ENCODE measurements at places on chromosomes 7 and 10.

DNA sequence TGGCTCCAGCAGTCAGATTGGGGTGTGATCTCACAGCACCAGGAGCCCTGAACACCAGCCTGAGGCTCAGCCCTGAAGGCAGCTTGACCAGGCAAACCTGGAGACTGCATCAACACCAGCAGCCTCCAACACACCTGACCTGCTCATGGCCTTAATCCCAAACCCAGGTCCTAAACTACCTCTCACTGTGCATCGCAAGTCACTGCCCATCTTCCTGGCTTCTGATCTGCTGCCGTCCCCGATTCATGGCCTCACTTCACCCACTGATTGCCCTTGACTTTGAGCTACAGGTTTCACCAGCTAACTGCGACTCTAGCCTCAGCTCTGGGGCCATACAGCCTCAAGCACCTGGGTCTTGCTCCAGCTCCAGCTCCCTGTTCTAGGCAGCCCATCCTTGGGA lies 49.1 kb downstream of the PARP12 start:
- no peak for DNase-seq

DNA sequence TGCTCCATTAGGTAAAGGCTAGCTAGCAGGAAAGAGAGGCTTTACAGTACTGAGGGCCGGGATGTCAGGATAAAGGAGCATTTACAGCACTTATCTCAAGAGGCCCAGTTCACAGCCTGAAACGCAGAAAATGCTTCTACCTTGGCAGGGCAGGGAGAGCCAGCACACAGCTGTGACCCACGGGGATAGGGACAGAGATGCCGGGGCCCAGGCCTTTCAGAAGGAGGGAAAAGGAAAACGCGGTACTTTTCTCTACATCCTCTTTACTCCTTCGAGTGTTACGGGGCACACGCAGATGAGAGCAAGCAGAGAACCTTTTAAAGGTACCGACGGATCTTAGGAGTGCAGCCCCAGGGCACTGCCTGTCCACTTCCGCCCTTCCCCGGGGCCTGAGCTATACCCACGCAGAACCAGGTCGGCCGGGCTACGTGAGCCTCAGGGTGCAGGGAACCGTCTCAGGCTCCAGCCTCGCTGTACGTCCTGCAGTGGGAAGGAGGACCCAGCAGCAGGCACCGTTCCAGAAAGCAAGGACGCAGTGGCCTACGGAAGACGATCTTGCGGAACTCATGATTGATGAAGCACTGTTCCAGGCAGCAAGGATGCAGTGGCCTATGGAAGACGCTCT lies 232.3 kb downstream of the ELFN1 start:
- DNase-seq = no peak

DNA sequence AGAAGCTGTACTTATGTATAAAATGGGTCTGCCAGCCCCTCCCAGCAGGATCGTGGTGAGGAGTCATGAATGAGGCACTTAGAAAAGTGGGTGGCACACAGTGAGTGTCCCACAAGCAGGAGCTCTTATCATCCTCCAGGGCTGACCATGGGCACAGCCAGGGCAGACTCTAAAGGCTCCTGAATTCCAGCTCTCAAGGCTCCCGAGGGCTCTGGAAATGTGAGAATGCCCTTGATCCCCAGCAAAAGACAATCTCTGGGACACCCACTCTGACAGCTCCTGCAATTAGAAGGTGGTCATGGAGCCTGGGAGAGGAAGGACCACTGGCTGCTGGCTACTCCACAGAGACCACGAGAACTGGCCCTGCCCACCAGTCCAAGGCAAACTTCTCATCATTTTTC lies 1.6 kb downstream of the VSTM4 start:
- no peak for DNase-seq

- DNase-seq = no peak
Observed at GRCh38 chr7:89837515-89837914, 316.8 kb upstream of the STEAP1 start.

DNA sequence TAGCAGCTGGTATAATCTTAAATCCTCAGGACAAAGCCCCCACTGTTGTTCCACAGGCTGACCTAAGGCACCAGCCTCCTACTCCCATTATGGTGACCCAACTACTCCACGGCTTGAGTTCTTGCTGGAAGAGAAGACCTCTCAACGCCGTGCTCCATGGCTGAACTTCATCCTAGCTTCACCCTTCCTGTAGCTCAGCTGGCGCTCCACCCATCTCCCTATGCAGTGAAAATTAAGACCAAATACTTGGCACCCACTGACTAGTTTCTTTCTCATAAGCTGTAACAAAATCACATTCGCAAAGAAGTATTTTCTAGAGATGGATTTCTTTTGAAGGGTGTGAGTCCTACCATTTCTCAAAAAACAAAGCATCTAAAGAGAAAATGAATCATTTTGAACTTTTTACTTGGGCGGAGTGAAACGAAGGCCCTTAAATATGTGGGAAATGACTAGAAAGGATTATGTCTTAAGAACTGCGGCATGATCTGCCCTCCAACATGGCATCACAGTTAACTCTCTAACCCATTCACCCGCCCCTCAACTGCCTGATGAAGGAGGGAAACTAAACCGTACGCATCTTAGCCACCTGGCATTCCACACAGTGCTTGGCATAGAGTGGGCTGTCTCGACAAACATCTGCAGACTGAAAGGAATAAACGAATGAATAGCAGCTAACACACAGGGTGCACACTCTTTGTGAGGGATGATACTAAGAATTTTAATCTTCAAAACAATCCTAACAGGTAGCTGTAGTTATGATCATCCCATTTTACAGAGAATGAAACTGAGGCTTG lies 32.7 kb downstream of the GFRA1 start:
- no peak for DNase-seq

- peak; percentile 61 for DNase-seq
Observed at GRCh38 chr10:13712476-13712836, 125.7 kb downstream of the PRPF18 start.

GRCh38 chr10:132248455-132249225 lies 59.1 kb downstream of the STK32C start:
- peak; percentile 70 for DNase-seq

- DNase-seq = peak; percentile 33
Observed at GRCh38 chr10:63267414-63268148, 134.5 kb downstream of the NRBF2 start.

GRCh38 chr10:45374350-45375052 lies 485 bp downstream of the ALOX5 start:
- DNase-seq = no peak

DNA sequence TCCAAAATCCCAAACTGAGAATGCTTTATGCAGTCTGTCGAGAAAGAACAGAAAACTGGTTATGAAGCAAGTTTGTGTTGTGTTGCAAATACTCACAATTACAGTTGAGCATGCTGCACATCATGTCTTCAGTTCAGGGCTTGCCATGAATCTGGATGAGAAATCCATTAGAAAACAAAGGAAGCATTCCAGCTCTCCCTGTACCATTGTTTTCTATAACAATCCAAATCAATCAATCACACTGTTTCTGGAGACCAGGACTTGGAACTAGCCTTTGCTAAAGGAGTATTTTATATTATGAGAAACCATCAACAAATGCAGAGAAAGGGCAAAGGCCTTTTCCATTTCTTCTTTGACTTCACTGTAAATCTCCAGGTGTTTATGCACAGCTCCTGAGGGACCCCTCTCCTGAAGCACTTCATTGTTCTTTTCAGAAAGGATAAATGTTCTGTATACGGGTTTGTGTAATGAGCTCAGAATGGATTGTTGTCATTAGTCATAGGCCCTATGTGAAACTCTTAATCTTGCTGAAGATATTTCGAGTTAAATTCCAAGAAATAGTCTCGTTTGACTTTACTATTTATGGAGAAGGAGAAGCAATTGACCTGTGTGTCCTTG lies 364.7 kb upstream of the POM121L12 start:
- no peak for DNase-seq

GRCh38 chr7:31962246-31962645 lies 108.0 kb downstream of the PDE1C start:
- DNase-seq = no peak

DNA sequence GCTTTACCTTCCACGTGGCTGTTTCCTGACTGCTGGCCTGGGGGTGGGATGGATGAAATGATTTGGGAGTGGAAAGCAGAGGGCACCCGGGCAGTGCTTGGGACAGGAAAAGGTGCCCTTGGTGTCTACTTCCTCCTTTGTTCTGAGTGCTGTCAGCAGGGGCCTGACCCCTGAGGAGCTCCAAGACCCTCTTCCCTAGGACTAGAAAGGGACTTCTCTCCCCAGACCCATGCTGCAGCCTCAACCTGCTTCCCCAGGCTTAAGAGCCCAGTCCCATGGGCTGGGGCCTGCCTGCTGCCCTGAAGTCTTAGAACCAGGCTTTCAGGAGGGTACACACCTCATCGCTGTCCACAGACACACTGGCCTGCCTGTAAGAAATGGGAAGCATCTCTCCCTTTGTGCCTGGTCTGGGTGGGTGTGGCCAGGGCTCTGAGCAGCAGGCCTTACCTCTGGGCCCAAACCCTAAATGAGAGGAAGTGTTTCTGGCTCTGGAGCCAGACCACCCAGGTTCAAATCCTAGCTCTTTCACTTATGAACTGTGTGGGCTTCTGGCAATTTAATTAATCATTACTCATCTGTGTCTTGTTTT lies 12.9 kb downstream of the CDH23 start:
- no peak for DNase-seq

- DNase-seq = no peak
Observed at GRCh38 chr10:104734433-104734832, 93.3 kb downstream of the SORCS3 start.

GRCh38 chr7:21773326-21773725 lies 172.4 kb downstream of the CDCA7L start:
- no peak for DNase-seq

GRCh38 chr10:94251568-94251967 lies 111.2 kb downstream of the NOC3L start:
- no peak for DNase-seq

GRCh38 chr7:150797661-150798060 lies 2.5 kb downstream of the TMEM176B start:
- DNase-seq = no peak

DNA sequence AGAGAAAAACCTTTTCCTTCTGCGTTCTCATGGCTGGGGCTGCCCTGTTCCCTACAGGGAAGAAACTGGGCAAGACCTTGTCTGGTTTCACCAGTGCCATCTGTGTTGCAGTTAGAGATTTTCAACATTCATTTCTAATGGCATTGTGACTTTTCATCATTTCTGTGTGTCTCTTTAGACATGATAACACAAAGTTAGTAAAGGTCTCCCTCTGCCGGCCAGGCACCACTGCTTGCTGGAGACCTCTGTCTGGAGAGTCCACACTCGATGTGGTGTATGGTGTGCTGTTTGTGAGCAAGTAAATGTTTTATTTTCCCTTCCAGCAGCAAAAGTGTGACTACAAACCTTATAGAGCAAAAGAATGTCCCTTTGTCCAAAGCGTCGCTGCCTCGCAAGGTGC lies 213.5 kb downstream of the PAXIP1 start:
- DNase-seq = no peak

GRCh38 chr10:99852481-99853213 lies 70.2 kb downstream of the ABCC2 start:
- no peak for DNase-seq

- DNase-seq = peak; percentile 89
Observed at GRCh38 chr10:80199828-80200227, 5.5 kb downstream of the ANXA11 start.

DNA sequence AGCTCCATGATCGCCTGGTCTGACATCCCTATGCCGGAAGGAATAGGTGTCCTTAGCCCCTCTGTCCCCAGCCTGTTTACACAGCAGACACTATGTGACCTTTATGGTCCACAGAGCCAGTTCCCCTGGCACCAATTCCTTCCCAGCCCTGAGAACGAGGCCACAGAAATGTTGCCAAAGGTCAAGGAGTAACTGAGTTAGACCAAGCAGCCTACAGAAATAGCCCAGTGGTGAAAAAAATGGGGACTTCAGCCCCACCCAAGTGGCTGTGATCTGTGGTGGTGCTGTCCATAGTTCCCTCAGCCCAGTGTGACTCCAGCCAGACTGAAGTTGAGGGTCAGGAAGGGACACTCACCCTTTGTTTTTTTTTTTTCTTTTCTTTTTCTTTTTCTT lies 2.5 kb downstream of the PGAM2 start:
- no peak for DNase-seq

DNA sequence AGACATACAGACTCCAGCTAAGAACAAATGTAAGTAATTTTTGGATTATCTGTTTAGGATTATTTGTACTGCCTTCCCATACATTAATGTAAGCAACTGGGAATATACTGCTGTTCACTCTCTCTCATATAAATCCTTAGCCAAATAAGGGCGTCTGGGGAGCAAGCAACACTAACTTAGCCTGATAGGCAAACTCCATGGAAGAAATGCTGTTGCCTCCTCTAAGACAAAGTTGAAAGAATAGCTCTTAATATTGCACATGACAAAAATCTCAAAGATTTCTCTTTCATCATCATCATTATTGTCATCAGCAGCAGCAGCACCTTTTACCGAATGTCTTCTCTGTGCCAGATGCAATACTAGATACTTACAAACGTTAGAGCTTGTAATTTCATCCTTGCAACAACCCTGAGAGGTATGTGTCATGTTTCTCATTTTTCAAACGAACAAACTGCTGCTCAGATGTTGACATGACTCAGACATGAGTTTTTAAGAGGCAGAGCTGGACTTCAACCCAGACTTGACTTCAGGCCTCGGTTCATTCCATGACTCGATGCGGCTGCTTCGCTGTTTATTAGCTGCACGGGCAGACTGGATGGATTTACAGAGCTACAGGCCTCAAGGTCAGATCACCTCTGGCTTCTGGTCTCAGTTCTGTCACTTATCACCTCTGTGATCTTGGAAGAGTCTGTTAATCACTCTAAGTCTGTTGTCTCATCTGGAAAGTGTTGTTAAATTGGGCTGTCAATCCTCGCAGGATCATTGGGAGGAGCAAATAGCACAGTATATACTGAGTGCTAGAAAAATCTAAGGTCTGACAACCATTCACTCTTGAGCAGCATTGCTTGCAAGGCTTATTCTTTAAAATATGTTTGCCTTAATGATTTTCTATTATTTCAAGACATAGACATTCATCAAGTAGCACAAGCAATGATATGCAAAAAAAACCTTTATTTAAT lies 126.3 kb upstream of the CELF2 start:
- DNase-seq = no peak

GRCh38 chr10:86292462-86293395 lies 73.9 kb downstream of the GRID1 start:
- no peak for DNase-seq

GRCh38 chr7:41501466-41501865 lies 201.4 kb downstream of the INHBA start:
- no peak for DNase-seq

GRCh38 chr7:27073076-27073475 lies 22.7 kb downstream of the HOXA1 start:
- DNase-seq = no peak

DNA sequence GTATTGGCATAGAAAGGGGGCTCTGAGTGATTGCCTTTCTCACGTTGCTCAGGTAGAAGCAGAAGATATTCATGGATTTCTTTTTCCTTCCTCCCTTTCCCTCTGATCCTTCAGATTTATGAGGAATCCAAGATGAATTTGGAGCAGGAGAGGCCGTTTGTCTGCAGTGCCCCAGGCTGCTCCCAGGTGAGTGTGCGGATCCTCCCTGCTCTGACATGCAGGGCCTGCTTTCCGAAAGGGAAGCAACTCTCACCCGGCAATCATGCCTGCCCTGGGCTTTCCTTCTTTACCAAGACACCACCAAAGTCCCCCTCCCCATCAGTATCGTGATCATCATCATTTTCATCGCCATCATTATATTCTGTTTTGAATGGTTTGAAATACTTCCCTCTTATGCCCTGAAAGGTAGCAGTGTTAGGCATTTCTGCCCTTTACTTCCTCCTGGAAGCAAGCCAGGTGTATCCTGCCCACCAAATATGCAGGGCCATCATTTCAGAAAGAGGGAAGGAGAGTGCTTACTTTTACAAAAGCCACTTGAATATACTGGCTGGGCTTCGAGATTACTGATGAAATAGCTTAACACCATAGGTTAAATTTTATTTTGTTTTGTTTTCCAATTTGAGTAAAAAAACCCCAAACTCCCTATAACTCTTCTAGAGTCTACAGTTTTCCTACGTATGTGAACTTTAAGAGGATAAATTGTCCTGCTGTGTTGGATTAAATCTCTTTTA lies 75.9 kb downstream of the CREB5 start:
- no peak for DNase-seq
